ENCODE measurements at places on chromosomes 16 and 17. TPM values are rescaled to one million over a fixed set of nuclear protein-coding genes. Genes with fewer than 3 reads are reported as not detected.

The EMP2 gene
- 24.6 TPM for total RNA-seq

The DHX58 gene
- total RNA-seq, result 4.4 TPM

DNA sequence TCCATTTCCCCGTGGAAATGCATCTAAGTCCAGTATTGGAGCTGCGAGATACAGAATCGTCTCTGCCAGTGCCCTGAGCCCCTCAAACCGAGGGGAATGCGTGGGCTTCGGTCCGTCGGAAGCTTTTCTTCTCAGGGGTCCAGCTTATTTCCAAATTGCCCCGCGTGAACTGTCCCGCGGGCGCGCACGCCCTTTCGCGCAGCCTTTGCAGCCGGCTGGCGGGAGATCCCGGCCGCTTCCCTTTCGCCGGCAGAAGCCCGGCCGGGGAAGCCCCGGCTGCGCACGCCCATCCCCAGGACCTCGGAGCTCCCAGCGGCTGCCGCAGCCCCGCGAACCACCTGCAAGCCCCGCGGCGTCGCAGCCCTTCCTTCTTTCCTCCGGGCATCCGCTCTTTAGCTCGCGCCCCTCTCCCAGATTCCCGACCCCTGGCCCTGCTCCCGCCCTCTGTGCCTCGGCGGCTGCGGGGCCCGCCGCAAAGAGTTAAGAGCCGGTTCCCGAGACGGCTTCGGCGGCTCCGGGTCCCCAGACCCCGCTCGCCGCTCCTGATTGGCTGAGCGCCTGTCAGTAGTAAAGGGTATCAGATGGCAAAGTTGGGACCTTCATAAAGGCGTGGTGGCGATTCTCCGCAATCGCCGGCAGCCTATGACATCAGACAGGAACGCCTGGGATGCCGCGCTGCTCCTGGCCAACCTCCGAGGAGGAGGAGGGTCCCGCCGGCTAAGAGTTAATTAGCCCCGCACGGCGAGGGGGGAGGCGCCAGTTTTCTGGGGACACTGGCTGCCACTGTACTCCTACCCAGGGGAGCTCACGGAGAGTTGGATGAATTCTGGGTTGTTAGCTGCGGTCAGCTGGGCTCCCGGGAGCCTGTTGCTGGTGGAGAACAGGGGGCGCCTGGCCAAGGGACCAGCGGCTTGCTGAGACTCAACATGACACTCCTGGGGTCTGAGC, at the start of gene MYOCD:
Gene MYOCD (plus strand): TSS at position 628 of the 948 bp plus-strand sequence. CDS start 299 bp downstream, at position 927.
- DNase-seq, result no peak

DNA sequence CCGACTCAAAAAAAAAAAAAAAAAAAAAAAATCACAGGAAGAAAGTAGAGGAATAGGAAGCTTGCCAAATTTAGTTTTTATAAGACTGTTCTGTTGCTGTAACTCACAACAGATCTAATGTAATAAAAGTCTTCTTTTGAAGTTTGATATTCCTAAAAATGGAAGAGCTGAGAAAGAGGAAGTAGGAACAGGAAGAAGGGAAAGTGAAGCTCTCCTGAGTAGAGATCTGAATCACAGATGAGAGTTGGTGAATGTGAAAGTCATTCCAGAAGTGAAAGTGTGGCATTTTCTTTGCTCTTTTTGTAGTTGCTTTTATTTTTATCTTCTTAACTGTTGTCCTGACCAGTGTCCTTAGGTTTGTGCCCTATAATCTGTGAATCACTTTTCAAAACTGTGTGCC, 2.1 kb downstream of the NMT1 start:
- no peak for DNase-seq

DNA sequence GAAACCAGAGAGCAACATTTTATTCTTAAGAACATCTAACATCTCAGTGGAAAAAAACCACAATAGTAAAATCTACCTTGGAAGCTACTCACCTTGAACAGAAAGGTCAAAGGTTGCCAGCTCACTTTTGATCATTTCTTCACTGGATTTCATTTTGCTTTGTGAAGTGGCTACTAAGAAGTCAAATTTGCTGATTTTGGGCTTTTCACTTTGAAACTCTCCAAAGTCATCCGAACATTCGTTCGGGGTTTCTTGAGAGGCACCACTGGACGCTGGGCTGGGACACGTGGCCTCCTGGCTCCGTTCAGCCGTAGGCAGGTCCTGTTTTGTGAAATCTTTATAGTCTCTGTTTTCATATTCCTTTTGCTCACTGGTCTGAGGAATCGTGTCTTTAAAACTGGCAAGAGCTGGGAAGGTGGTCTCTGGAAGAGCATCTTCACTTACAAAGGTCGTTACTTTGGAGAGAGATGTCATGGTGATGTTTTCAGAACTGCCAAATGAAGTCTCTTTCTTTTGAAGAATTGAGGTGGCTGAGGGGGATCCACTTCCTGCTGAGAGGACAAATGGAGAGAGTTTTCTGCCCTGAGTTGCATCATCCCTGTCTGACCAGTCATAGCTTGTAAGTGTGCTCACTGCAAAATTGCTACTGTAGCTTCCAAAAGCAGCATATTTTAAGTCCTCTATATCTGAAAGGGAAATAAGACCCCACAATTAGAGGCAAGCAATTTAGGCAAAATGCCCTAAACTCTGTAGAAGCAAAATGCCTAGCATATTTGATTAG, 52.4 kb downstream of the DUSP14 start:
- DNase-seq, result peak; percentile 56

Measured in bronchial epithelial cell (primary cell).